ENCODE measurements at places on chromosomes 5 and 9. TPM values are rescaled to one million over a fixed set of nuclear protein-coding genes. Genes with fewer than 3 reads are reported as not detected.

Gene MAMDC2
- 18.5 TPM for total RNA-seq

Gene SOX30
- total RNA-seq = not detected

Gene ADAMTSL1
- 16.4 TPM for total RNA-seq

Gene HTR1A
- not detected for total RNA-seq

Gene COL27A1
- 7.7 TPM for total RNA-seq

Gene NMUR2
- total RNA-seq = not detected

Gene SMIM23
- not detected for total RNA-seq

Gene LECT2
- not detected for total RNA-seq

Gene LPAR1
- total RNA-seq = 123 TPM

Gene NSG2
- total RNA-seq = not detected

Gene NKD2
- not detected for total RNA-seq

Gene OR1Q1
- total RNA-seq = not detected

Gene CTNNAL1
- 58.5 TPM for total RNA-seq

Gene ZFP37
- total RNA-seq = 1.3 TPM

Gene CDKN2B-AS1
- total RNA-seq = not detected

Gene APBA1
- total RNA-seq = 5.5 TPM

Gene FBP2
- not detected for total RNA-seq

Gene AGTPBP1
- 25.6 TPM for total RNA-seq

Gene TLN1
- total RNA-seq = 372 TPM

Gene S1PR3
- 6.2 TPM for total RNA-seq

Gene DMGDH
- total RNA-seq = 8.1 TPM

Gene MSMP
- not detected for total RNA-seq
